ENCODE measurements at places on chromosomes 7 and 10. TPM values are rescaled to one million over a fixed set of nuclear protein-coding genes. Genes with fewer than 3 reads are reported as not detected.

Gene ZWINT
- total RNA-seq, result 13.6 TPM

Gene LIMK1
- total RNA-seq, result 23.1 TPM

Gene RARRES2
- 4,246 TPM for total RNA-seq

Gene OPN1SW
- total RNA-seq, result not detected

Gene UPP1
- total RNA-seq, result 28.0 TPM

Measured in adrenal gland (tissue), 19 donors.